ENCODE measurements at places on chromosomes 12 and 14.

DNA sequence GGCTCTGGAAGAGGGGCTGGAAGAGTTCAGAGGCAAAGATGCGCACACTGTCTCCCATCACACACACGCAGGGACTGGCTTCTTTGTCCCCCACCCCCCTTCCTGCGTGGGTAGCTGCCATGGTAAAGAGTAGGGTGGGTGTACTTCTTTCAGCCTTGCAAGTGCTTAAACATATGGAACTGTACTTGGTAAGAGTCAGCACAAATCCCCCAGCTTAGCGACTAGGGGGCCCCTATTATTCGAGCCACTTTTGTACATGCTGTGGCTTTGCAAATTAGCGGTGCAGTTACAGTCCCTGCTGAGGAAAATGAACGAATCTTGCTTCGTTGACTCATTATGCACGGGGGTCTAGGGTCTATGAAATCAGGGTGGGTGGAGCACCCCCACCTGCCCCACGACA is 123.8 kb downstream of the AACS start:
- no peak overlapping the region for H3K27ac ChIP-seq
- DNase-seq = no peak
- no peaks in the 10 kb centered on the region for H3K36me3 ChIP-seq
- peaks cover 46% of the 10 kb centered on the region for H3K27me3 ChIP-seq
- H3K4me3 ChIP-seq = no peak overlapping the region
- 0 out of 2 replicates have a peak, but pooled peaks cover 3% of the 10 kb centered on the region for H3K4me1 ChIP-seq

- H3K36me3 ChIP-seq = peaks cover 51% of the 10 kb centered on the region
- no peaks in the 10 kb centered on the region for H3K4me1 ChIP-seq
- H3K4me3 ChIP-seq = no peak overlapping the region
- DNase-seq = no peak
- H3K27me3 ChIP-seq = no peaks in the 10 kb centered on the region
- H3K27ac ChIP-seq = no peak overlapping the region
These were observed 20.1 kb downstream of the ZNF84 start for GRCh38 chr12:133057446-133057845.

- no peaks in the 10 kb centered on the region for H3K27me3 ChIP-seq
- no peak for DNase-seq
- H3K4me1 ChIP-seq = no peaks in the 10 kb centered on the region
- no peak overlapping the region for H3K4me3 ChIP-seq
- H3K27ac ChIP-seq = no peak overlapping the region
These were observed 80.5 kb downstream of the FBXO33 start for GRCh38 chr14:39351708-39352107.

DNA sequence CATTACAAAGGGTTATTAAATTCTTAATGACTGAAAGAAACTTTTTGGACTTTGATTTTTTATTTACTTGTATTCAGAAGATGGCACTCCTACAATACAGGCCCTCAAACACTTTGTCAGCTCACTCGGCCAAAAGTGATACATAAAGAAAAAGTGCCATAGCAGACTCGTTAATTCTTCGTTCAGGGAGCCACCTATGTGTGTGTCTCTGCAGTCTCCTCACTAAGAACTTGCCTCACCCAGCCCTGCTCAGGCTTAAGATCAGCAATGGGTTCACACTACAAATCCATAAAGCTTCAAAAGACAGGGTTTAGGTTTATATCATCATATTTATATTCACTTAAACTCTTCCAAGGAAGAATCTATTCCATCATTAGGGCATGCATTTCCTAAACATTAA is 11.5 kb downstream of the DCP1B start:
- H3K4me3 ChIP-seq = no peak overlapping the region
- H3K27me3 ChIP-seq = no peaks in the 10 kb centered on the region
- H3K27ac ChIP-seq = no peak overlapping the region
- H3K36me3 ChIP-seq = peaks cover 57% of the 10 kb centered on the region
- H3K4me1 ChIP-seq = no peaks in the 10 kb centered on the region

GRCh38 chr12:94059394-94060368 is 88.7 kb upstream of the PLXNC1 start:
- H3K4me1 ChIP-seq = no peaks in the 10 kb centered on the region
- H3K27ac ChIP-seq = no peak overlapping the region
- no peak overlapping the region for H3K4me3 ChIP-seq
- no peaks in the 10 kb centered on the region for H3K36me3 ChIP-seq

- H3K36me3 ChIP-seq = no peaks in the 10 kb centered on the region
- DNase-seq = no peak
- peaks cover 17% of the 10 kb centered on the region for H3K4me1 ChIP-seq
These were observed 20.5 kb downstream of the HPD start for GRCh38 chr12:121838126-121838525.

- peaks cover 13% of the 10 kb centered on the region for H3K27me3 ChIP-seq
- H3K27ac ChIP-seq = no peak overlapping the region
- H3K4me3 ChIP-seq = no peak overlapping the region
These were observed 10.6 kb downstream of the KCNK13 start for GRCh38 chr14:90072350-90072749.

Measured in DND-41 (cell line).